ENCODE measurements at places on chromosomes 16 and 17.
A peak's percentile ranks its signal among the peaks of the same experiment; 100 is the strongest.

DNA sequence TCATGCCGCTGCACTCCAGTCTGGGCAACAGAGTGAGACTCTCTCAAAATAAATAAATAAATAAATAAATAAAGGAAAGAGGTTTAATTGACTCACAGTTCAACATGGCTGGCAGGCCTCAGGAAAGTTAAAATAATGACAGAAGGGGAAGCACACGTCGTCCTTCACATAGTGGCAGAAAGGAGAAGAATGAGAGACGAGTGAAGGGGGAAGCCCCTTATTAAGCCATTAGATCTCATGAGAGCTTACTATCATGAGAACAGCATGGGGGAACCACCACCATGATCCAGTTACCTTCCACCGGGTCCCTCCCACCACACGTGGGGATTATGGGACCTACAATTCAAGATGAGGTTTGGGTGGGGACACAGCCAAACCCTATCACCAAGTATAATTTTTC lies 54.5 kb downstream of the PAFAH1B1 start:
- no peak for DNase-seq

GRCh38 chr17:51322390-51323029 lies 62.2 kb downstream of the UTP18 start:
- no peak for DNase-seq

- no peak for DNase-seq
Measured at GRCh38 chr17:1592751-1593629, 30.4 kb upstream of the PITPNA start.

- no peak for DNase-seq
Measured at GRCh38 chr16:74249254-74249653, 47.4 kb upstream of the PSMD7 start.

DNA sequence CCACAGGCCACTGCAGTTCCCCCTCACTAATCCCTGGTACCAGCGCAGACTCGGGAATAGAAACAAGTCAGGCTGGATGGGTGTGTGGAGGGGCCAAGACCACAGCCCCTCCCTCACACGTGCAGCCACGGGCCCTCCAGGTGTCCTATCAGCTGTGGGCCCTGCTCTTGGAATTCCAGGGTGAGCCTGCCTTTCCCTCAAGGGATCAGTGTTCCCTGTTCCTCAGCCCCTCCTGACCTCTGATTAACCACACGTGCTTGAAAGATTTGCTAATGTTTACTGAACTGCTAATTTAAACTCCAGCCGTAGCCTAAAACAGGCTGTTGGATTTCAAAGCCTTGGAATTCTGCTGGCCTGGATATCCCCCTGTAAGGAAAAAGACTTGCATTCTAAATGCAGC lies 146.4 kb downstream of the SOCS1 start:
- no peak for DNase-seq

GRCh38 chr17:30340801-30341356 lies 7.0 kb upstream of the TMIGD1 start:
- DNase-seq = no peak

DNA sequence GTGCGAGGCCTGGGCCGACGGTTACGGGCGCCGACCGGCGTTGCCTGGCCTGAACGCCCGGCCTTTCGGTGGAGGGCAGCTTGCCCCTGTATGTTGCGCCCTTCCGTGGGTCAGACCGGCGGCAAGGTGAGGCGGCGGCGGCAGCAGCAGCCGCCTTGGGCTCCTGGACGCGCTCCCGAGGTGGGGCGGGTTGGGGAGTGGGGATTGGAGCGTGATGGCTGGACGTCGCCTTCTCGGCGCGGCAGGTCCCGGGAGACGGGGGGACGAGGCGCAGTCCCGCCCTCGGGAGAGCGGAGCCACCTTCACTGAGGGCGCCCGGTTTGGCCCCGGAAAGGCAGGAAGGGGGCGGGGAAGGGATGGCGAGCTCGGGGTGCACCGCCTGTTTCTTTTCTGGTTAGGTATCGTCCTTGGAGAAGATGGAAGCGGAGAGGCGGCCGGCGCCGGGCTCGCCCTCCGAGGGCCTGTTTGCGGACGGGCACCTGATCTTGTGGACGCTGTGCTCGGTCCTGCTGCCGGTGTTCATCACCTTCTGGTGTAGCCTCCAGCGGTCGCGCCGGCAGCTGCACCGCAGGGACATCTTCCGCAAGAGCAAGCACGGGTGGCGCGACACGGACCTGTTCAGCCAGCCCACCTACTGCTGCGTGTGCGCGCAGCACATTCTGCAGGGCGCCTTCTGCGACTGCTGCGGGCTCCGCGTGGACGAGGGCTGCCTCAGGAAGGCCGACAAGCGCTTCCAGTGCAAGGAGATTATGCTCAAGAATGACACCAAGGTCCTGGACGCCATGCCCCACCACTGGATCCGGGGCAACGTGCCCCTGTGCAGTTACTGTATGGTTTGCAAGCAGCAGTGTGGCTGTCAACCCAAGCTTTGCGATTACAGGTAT lies 671 bp downstream of the DGKE start:
- no peak for DNase-seq

GRCh38 chr17:74861662-74862107 lies 2.0 kb upstream of the GRIN2C start:
- DNase-seq = no peak

DNA sequence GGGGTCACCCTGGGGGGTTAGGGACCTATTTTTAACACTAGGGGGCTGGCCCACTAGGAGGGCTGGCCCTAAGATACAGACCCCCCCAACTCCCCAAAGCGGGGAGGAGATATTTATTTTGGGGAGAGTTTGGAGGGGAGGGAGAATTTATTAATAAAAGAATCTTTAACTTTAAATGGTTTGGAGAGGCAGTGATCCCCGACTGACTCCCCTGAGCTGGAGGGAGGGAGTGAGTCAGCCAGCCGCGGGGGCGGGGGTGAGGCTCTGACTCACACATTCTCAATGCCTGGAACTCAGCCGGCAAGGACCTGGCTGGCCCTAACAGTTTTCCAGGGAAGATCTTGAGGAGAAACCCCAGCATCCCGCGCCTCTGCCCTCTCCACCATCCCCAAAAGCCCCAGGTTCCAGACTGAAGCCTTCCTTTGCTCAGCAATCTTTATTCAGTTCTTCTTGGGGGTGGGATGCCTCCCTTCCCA lies 1.5 kb downstream of the HCFC1R1 start:
- DNase-seq = peak; percentile 88

DNA sequence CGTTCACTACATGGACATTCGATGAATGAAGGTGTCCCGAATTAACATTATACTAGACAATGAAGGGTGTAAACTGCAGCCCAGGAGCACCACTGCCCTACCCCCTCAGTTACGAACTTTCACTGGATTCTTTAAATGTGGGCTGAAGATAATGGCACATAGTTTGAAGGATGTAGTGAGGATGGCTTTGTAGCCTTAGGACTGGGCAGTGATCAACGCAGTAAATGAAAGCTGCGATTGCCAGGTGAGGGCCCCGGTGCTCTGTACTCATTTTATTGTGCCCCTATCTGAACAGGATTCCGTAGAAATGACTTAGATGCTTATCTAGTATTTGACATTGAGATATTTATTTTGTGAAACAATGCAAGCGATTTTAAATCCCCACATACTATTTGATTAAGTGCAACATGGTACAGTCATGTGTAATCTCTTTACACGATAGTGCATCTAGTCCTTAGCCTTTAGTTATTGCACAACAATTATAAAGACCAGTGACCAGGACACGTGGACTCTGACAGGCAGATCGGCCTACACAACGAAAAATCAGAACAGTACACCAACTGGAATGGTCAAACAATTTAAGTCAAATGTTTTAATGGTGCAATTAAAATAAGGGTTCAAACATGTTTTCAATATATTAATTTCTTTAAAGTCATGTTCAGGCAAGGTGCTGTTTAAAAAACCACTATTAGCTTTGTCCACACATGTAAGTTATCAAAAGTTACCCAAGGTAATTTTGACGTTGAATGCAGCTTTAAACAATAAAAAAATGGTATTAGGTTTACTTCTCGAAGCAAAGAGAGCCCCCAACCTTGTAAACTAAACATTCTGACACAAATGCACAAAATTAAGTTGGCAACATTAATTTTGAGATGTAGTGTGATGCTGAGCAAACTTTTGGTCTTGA lies 17.4 kb upstream of the ERN1 start:
- no peak for DNase-seq

DNA sequence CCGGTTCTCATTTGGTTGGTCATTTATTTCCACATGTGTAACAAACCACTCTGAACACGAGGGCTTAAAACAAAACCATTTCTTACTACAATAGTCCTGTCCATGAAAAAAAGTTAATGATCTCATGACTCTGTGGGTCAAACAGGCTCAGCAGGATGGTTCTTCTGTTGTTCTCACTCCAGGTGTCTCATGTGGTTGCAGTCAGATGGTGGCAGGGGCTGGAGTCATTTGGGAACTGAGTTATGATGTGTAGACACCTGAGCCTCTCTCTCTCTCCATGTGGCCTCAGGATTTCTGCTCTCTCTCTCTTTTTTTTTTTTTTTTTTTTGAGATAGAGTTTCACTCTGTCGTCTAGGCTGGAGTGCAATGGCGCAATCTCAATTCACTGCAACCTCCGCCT lies 55.4 kb downstream of the RTN4RL1 start:
- no peak for DNase-seq

- no peak for DNase-seq
Measured at GRCh38 chr16:83533193-83533592, 274.6 kb upstream of the HSBP1 start.

DNA sequence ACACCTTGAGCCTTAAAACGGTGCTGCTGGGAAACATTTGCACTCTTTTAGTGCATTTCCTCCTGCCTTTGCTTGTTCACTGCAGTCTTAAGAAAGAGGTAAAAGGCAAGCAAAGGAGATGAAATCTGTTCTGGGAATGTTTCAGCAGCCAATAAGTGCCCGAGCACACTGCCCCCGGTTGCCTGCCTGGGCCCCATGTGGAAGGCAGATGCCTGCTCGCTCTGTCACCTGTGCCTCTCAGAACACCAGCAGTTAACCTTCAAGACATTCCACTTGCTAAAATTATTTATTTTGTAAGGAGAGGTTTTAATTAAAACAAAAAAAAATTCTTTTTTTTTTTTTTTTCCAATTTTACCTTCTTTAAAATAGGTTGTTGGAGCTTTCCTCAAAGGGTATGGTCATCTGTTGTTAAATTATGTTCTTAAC lies 4.4 kb downstream of the SOX9 start:
- no peak for DNase-seq

DNA sequence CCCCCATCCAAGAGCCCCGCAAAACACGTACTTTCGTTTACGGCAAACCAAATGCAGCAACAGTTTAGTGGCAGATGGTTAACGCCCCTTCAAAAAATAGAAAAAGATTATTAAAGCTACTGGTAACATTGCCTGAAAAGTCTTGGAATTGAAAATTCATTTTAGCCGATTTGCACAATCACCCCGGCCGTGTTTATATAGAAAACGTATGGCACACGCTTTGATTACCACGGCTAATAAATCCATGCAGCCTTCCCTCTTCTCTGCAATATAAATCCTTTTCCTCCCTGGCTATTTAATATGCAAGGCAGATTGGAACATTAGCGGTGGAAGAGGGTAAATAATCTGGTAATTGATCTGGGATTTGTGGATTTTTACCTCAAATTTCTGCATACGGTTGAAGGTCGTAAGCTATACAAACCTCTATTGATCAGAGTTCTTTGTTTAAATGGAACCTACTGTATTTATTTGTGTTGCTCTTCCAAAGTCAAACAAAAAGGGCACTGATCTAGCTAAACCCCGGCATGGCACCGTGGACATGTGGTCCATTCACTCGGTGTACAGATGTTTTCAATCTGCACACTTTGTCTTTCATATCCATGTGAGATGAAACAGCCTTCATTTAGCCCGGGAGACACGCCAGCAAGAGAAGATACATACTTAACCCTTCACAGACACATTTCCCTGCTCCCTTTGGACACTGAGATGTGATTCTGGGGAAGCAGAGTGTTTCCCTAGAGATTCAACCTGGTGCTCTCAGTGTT lies 238.1 kb upstream of the MAF start:
- no peak for DNase-seq

- no peak for DNase-seq
Measured at GRCh38 chr17:39225959-39226683, 376 bp upstream of the STAC2 start.

DNA sequence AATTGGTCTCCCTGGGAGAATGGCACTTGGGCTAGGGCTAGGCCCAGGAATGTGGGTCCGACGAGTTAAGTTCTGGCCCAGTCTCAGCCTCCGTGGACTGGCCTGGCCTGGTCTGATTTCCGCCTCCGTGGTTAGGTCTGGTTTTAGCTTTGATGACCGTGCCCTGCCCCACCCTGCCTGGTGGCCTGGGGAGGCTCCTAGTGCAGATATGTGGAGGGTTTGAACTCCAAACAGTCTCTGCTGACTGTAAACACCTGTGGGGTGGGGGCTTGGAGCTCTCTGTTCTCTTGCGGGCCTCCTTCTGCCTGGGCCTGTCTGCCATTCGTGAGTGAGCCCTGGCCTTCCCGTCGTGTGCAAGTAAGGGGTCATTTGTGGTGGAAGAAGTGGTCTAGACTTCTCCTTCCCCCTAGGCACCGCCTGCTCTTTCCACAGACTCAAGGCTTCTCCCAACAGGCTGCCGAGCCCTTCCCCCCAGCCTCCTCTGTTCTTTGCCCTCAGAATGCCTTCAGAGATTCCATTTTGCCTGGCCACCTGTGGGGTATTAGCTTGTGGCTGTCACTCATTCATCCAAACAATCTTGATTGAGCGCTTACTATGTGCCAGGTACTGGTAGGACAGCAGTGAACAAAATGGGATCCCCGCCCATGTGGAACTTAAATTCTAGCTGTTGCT lies 1.6 kb downstream of the ATP6V0C start:
- no peak for DNase-seq

DNA sequence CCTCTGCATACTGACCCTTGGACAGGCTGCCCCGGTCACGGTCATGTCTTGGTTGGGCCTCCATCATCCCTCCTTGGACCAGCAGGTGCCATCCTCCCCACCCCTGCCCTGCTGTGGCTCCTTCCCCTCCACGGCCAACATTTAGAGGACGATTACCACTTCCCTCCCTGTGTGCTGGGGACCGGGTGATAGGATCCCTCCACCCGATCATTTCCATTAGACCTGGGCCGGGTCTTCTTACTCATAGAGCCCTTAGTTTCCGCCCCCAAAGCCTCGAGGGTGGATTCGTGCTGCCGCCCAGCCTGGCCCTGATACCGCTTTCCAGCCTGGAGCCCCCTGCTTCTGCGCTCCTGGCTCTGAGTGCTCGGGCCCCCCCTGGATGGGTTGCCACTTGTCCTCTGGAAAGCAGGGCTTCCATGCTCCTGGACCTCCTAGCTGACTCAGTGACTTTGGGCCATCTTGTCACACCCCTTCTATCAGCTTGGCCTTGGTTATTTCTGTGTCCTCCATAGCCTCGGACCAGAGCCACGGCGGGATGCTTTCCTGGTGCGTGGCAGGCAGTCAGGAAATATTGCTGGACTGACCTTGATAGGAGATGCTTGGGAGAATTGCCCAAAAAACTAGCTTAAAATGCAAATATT lies 171.4 kb downstream of the SEC14L1 start:
- no peak for DNase-seq

- no peak for DNase-seq
Measured at GRCh38 chr17:3894911-3895343, 2.1 kb upstream of the CAMKK1 start.

DNA sequence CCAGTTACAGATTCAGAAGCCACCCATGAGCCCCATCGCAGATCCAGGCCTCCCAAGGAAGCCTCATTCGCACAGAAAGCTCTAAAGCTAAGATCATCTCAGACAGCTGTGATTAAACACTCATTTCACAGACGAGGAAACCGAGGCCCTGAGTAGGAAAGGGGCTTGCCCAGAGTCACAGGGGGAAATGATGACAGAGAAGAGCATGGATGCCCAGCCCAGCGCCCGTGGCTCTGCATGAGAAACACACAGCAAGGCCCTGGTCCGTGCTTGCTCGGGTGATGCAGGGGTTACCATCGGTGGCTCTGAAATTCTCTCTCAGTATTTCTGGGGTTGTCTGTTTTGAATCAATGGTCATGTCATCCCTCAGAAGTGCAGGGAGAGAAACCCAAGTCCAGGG lies 109.6 kb downstream of the C16orf78 start:
- DNase-seq = no peak
